NCI-H774 (cell line): ENCODE measurements at places on chromosomes 11 and 22.

- no peak for DNase-seq
Observed at GRCh38 chr22:37178350-37179125, 9.5 kb downstream of the C1QTNF6 start.

DNA sequence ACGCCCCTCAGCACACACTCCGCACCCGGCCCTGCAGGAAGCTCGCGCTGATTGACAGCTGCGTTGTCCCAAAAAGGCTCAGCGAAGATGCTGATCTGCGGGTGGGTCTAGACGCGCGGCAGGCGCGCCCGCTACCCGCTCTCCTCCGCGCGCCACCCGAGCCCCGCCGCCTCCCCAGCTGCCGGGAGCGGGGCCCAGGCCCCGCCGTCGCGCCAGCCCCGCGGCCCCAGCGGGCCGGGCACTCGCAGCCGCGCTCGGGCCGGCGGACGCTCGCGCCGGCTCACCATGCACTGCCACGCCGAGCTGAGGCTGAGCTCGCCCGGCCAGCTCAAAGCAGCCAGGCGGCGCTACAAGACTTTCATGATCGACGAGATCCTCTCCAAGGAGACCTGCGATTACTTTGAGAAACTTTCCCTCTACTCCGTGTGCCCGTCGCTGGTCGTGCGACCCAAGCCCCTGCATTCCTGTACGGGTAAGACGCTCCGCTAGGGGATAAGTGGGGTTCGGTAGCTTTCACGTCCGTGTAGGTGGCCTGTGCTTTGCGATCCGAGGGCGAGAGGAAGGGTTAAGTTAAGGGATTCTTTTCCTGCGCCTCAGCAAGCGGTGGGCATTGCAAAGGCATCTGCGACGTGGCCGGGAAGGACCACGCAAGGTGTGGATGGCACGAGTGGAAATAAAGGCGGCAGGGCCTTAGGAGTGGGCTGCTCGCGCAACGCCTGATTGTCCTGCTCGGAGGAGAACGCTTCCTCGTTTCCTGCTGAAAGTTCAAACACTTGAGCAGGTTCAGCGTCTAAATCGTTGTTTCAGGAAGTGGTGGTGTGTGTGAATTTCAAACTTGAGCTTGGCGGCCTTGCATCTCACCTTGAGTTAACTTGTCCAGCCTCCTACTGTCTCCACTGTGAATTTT, at the start of gene BARX2:
Gene BARX2, plus strand, starts transcription at position 98 of the 907 bp plus-strand sequence. Its CDS starts 188 bp downstream, at position 286.
- peak; percentile 59 for DNase-seq

DNA sequence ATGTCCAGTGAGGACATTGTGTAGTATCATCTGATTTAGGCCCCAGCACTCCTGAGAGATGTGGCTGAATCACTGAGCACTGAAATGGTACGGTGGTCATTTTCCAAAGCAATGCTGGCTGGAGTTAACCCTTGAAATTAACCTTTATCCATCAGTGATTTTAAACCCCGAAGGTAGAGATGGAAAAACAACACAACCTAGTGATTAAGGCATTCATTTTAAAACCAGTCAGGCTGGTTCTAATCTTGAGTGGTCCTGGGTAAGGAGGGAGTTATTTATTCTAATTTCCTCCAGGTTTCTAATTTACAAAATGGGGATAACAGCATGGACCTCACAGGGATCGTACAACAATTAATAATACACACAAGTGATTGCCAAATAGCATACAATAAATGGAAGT, 6.6 kb upstream of the CSNK2A3 start:
- no peak for DNase-seq

DNA sequence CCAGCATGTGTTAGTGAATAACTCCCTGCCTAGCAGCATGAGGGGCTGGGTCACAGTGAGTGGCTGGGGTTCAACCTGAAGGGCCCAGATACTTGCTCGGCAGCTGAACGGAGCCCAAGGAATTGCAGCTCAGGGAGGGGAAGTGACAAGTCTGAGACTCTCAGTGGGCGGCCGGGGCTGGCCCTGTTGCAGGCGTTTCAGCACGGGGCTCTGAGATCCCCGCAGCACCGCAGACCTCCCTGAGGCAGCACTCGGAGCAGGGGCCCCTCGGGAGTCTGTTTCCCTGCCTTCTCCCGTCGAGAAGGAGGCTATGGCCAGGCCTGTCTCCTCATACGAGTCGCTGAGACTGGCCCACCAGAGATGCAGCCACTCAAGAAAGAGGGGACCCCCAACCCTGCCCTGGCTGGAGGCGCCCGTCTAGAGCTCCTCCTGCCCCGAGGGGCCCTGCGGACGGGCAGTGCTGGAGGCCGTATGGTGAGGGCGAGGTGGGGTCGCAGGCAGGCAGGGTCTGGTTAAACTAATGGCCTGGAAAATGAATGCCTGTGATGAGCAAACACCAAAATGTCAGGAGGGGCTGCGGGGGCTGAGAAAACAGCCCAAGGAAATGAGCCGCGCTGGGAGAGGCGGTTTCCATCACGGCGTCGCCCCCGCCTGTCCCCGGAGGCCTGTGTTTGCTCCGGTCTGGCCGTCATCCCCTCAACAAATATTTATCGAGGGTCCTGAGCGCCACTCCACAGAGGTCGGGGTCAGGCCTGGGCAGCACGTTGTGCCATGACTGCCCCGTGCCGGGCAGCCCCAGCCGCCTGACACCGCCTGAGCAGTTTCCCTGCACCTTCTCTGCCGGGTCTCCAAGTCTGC, 9.3 kb downstream of the TSSC4 start:
- no peak for DNase-seq

DNA sequence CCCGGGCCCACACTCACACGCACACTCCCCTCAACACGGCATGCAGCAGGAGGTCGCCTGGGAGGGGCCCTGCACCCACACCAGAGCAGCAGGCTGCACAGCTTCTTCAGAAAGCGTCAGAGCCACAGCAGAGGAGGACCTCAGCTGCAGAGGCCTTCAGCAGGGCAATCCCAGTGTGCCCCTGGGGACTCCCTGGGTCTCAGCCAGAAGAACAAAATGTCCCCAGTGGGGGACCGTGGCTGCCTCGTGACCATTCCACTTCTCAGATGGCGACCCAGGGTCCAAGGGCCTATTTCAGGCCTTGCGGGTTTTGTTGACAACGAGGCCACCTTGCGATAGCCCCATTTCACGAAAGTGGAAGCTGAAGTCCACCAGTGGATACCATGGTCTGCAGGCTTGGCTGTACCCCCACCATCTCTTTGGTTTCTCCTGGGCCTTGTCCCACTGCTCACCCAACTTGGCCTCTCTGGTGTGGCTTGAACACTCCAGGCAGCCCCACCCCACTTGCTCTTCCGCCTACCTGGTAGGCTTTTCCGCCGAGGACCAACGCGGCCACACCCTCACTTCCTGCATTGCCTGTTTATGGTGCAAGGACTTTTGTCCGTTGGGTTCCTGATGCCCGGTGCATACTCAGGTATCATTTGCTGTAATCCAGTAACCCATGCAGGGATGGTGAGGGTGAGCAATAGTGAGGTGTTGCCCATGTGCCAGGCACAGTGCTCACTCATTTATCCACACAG, 38.1 kb downstream of the MB start:
- DNase-seq = no peak

- no peak for DNase-seq
Observed at GRCh38 chr11:117840881-117841550, 16.5 kb upstream of the FXYD2 start.

DNA sequence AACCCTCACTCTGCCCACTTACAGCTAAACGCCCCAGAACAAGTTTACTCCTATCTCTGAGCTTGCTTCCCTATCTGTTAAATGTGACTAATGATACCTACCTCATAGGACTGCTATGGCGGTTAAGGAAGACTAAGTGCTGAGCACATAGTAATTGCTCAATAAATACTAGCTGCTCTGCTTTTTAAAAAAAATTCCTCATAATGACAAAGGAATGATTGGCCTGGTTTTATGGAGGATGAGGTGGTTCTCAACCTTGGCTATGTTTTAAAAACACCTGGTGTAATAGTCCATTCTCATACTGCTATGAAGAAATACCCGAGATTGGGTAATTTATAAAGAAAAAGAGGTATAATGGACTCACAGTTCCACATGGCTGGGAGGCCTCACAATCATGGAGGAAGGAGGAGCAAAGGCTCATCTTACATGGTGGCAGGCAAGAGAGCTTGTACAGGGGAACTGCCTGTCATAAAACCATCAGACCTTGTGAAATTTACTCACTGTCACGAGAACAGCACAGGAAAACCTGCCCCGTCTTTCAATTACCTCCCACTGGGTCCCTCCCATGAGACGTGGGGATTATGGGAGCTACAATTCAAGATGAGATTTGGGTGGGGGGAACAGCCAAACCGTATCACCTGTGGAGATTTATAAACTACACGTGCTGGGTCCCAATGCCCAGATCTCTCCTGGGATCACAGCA, 127.2 kb upstream of the SYT13 start:
- no peak for DNase-seq

GRCh38 chr11:77372726-77373125, 71.2 kb upstream of the GDPD4 start:
- DNase-seq = no peak

DNA sequence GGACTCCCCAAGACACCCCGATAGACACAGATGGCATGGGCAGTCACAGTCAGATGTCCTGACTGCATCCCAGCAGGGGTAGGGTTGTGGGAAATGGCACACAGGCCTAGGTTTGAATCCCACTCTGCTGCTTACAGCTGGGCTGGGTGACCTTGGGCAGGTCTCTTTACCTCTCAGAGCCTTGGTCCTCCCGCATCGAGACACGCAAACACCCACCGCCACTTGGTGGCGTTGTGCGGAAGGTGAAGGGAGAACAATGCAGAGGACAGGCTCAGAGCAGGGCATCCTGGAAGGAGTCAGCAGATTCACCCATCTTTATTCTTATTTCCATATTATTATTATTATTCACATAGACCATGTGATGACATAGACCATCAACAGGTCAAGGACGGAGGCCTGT, 140.5 kb downstream of the MIAT start:
- no peak for DNase-seq

- no peak for DNase-seq
Observed at GRCh38 chr11:60764879-60765278, 8.2 kb downstream of the MS4A15 start.

- no peak for DNase-seq
Observed at GRCh38 chr22:19816372-19817119, 38.1 kb downstream of the GNB1L start.

GRCh38 chr11:56558574-56558973, 15.5 kb upstream of the OR5M11 start:
- no peak for DNase-seq

- DNase-seq = no peak
Observed at GRCh38 chr22:42283278-42284201, 13.1 kb upstream of the TCF20 start.

DNA sequence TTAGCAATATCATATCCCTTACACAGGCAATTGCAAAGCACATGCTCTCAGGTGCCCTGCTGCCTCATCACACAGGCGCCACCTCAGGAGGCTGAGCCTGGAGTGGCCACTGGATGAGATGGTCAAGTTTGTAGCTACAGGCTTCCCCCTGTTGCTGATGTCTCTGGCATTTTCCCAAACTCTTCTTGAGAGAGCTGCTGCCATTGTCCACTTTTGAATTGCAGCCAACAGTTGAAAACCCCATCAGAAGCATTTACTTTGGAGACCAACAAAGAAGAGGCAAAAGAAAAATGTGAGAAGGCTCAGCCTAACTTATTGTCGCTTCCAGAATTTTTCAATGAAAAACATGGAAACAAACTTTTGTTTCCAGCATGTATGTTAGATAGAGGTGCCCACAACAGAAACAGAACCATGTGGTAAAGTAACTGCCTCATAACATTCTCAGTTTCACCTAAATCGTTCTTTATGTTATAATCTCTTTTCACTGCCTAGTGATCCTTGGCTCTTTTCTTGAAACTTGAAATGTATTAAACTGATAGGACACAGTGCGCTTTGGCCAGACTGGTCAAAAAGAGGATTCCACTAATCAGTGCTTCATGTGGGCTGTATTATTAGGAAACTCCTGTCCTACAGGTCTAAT, 47.6 kb upstream of the OR8B8 start:
- DNase-seq = no peak

- no peak for DNase-seq
Observed at GRCh38 chr11:76678321-76678720, 7.8 kb upstream of the LRRC32 start.

- DNase-seq = no peak
Observed at GRCh38 chr11:79030448-79030847, 410.4 kb downstream of the TENM4 start.

DNA sequence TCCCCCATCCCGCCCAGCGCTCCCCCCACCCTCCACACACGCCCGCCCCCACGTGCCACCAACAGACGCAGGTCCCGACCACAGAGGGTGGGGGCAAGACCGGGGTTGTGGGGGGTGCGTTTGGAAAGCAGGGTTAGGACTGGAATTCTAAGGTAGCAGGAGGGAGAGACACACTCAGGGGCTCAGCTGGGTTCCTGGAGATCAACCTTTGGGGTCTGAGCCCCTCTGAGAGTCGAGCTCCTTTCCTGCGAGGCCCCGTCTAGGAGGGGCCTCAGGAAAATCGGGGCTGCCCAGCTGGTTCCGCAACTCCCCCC, 429 bp downstream of the PGGHG start:
- DNase-seq = no peak

DNA sequence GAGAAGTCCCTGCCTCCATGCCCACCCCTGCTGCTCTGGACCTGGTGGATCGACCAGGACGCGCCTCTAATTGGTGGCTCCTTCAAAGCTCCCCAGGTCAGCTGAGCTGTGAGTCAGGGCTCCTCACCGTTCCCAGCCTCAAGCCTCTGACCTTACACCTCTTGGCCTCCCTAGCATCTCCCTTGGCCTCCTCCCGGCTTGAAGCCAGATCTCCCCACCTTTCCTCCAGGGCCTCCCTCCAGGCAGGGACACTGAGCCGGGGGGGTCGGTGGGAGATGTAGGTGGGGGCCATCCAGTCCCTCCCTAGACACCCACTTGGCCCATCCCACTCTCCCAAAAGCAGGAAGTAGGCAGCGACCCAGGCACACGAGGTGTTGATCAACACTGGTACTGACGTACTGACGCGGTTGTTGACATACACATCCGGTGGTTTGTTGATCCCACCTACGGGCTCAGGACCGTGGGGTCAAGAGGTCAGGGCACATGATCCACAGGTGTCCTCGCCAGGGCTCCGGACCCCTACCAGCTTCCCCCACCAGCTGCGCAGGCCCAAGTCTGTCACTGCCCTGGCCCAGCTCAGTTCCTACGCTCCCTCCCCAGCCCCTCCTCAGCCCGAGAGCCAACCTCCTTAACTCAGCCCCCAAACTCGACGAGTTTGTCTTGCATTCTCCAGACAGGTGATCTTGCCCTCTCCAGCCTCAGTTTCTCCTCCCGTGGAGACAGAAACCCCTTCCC, 802 bp downstream of the ATG2A start:
- DNase-seq = no peak

- DNase-seq = no peak
Observed at GRCh38 chr11:49851971-49852389, 100.2 kb upstream of the OR4C13 start.

DNA sequence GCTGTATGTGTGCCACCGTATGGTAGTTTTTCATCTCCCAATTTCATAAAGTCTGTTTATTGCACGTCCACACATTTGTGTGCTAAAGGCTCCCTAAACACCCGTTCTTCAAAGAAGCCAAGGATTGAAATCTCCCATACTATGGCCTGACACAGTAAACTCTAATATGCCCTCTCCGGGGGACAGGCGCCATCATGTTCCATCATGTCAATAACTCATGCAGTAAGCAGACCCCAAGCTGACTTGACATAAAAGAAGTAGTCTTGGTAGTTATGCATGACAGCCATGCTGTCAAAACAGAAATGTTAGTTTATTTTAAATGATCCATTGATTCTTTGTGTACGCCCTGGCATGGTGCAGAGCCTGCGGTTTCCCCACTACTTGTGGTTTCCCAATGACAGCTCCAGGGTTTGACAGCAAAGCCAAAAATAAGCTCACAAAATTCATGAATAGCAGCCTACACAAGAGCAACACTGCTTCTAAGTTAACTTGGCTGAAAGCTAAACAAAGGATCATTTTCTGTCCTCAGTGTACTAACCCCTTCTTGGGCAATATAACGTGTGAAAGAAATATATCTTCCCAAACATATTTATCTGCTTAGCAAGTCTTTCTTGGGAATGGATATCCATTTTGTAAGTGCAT, 56.5 kb upstream of the CABP7 start:
- no peak for DNase-seq
